ENCODE measurements at places on chromosomes 12 and 14.

DNA sequence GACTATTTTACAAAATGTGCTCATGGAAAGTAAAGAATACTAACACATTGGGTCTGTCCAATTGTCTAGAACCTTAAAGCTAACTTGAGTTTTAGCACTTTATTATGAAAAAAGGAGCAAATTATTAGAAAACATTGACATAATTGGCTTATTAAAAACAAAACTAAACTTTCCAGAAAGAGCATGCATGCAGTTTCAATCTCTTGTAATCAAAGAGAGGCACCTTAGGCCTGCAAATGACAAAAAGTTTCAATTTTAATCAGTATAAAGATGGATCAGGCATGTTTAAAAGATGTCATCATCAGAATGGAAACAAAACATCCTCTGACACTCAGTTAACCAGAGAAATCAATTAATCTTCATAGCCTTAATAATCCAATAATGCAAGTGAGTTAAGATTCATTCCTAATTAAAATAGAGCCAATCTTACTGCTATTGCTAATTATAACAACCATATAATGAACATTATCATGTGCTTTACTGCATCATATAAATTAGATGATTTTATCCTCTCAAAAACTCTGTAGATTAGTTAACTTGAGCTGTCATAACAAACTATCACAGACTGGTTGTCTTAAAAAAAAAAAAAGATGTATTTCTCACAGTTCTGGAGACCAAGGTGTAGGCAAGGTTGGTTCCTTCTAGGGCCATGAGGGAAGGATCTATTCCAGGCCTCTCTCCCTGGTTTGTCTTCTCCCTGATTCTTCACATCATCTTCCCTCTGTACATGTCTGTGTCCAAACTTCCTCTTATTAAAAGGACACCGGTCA, 131.4 kb downstream of the RPAP3 start:
- DNase-seq: no peak

DNA sequence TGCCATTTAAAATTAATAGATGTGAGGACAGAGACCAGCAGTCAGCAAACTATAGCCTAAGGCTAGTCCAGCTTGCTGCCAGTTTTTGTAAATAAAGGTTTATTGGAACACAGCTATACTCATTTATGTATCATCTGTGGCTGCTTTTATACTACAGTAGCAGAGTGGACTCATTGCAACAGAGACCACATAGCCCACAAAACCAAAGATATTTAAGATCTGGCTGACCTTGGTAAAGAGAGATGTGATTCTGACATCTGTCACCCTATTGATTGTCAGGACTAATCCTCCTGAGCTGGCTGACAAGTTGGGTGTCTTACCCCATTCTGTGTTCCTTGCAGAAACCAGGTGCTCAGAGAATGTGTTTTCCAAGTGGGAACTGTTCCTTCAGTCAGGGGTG, 99.9 kb downstream of the BEGAIN start:
- DNase-seq: no peak

- DNase-seq: peak; percentile 96
Observed at GRCh38 chr12:101830367-101831325, at the start of gene GNPTAB. Gene GNPTAB, minus strand, starts transcription at chr12:101830959. Its CDS starts 284 bp downstream, at chr12:101830675.

- DNase-seq: peak; percentile 84
Observed at GRCh38 chr12:120231316-120232011, 30.6 kb upstream of the RPLP0 start.

DNA sequence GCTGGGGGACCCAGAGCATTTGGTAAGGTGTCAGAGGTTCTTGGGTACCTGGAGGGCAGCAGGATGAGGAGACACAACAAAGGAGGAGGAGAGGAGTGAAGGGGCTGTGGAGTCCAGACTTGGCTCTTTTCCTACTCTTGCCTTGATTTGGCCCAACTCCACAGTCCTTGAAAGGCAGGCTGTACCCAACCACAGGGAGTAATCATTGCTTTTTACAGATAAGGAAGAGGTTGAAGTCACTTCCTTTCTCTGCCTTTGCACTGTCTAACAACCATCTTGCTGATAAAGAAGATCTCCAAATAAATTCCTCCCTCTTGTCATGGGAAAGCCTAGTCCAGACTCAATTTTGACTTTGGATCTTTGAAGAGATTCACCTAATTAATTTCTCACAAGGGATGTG, 226.8 kb upstream of the HMGA2 start:
- DNase-seq: no peak

DNA sequence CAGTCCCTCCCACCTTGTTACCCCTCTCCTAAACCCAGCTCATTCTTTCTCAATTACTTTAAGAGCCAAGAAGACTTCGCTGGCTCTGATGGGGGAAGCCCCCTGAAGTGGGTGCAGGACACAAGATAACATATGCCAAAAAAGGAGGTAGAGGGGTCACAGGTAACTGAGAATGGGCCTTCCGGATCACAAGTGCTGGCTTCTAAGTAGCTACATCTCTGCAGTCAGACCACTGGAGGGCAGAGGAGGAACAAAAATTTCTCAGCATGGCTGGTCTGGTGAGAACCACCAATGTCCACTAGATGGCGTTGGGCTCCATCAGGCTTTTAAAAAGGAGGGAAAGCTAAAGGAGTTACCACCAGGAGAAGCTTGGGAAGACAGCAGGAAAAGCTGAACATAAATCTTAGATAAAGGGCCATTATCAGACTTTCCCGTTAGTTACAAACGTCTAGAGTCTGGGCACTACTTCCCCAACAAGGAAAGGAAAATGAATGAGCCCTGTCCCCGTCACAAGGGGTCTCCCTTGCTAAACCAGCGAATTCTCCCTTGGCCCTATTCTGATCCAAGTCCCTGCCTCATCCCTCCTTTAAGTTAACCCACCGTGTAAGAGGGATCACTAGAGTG, 11.6 kb upstream of the CDH24 start:
- peak; percentile 71 for DNase-seq

GRCh38 chr14:29941401-29941800, 13.8 kb upstream of the PRKD1 start:
- no peak for DNase-seq

DNA sequence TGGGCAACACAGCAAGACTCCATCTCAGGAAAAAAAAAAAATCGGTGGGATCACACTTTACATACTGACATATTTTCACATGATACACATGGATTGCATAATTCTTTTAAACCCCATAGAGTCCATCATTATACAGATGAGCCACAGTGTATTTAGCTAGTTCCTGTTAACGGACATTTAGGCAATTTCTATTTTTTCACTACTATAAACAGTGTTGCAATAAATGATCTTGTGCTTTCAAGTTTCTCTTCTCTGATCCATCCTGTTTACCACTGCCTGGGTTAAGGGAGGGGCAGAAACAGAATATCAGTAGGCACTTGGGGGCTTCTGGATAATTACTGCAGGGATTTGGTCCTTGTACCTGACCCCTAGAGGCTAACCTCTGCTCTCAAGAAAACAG, 43.4 kb upstream of the SPTLC2 start:
- DNase-seq: no peak
